ENCODE measurements at places on chromosomes 12 and 14.

DNA sequence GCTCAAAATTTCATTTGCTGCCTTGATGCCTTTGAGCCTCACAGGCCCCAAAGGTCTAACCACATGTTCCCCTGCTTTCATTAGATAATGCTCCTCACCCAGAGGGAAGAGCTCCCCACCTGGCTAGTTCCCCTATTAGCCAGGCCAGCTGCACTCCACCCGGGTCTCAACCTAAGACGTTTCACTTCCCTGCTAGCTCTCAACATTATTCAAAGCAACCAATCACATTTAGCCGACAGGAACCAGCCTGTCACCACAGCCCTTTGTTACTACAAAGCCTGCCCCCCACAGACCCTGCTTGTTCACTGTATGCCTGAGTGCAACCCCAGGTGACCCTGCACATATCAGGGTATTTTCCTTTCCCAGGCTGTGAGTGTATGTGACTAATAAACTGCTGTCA is 78.6 kb downstream of the SLC15A5 start:
- DNase-seq = no peak

- no peak for DNase-seq
Measured at GRCh38 chr12:4214877-4215228, 58.7 kb upstream of the CCND2 start.

- peak; percentile 64 for DNase-seq
Measured at GRCh38 chr12:13864081-13864673, 117.2 kb downstream of the GRIN2B start.

DNA sequence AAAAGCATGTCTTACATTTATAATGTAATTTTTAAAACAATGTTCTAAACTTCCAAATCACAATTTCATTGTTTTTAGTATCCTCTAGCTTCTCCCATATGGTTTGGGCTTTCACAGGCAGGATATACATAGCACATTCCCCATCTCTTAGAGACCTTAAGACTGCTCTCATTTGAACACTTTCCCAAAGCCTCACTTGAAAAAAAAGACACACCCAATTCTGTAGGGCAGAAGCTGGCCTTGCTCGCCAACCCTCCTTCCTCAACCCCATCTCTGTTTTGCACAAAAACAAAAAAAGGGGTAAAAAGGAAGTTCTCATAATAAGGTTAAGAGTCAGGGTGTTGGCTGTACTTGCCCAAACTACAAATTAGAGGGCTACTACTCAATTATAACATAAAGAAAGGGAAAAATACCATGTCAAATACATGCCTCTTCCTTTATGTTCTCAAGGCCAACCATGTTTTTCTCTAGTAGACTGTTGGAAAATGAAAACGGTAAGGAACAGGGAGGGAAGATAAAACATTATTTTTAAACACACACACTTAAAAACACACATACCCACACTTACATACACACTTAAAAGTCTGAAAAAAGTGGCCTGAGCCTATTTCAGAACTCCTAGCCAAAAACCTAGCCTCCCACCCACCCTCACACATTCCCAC is 9.9 kb upstream of the KANSL2 start:
- DNase-seq = no peak

GRCh38 chr12:85531341-85531740 is 251.3 kb downstream of the ALX1 start:
- no peak for DNase-seq
